ENCODE measurements at places on chromosomes 4 and X.

DNA sequence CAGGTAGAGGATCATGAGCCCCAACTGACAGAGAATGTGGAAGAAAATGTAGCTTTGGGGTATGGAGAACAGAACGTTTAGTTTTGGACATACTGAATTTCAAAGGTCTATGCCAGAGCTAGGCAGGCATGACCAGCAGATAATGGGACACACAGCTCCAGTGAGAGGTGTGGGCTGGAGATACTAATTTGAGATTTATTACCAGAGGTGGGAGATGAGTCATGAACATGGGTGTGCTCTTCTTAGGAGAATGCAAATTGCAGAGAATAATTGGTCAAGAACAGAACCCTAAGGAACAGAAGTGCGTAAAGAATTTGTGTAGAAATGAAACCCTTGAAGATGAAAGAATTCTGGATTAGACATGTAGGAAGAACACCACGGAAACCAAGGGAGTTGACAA, 125.2 kb downstream of the PACRGL start:
- DNase-seq, result no peak

- DNase-seq, result no peak
Measured at GRCh38 chrX:109351557-109351956, 130.3 kb downstream of the GUCY2F start.

DNA sequence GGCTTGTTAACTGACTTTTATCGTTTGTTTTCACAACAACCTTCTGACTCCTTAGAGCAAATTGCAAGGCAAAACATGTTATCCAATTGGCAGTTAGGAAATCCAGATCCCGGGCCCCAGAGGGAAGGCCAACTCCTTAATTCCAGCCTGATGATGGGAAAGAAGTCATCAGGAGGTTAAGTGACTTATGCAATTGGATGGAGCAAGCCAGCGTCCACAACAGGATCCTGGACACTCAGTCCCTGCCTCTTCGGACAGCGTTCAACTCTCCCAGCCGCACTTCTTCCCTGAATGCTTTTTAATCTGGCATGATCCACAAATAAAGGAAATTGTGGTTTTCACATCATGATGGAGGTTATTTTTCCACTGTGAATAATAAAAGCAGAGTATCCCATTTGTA, 310.1 kb downstream of the RAB28 start:
- DNase-seq, result no peak

GRCh38 chr4:116627545-116627944, 457.8 kb downstream of the TRAM1L1 start:
- no peak for DNase-seq

- DNase-seq, result no peak
Measured at GRCh38 chrX:136205882-136206380, 45.3 kb downstream of the MAP7D3 start.

GRCh38 chr4:77154065-77154464, 2.9 kb upstream of the CCNG2 start:
- no peak for DNase-seq

GRCh38 chrX:154355094-154355775, 19.2 kb downstream of the FLNA start:
- DNase-seq, result no peak

- DNase-seq, result no peak
Measured at GRCh38 chr4:82810176-82810575, 11.6 kb upstream of the SCD5 start.

DNA sequence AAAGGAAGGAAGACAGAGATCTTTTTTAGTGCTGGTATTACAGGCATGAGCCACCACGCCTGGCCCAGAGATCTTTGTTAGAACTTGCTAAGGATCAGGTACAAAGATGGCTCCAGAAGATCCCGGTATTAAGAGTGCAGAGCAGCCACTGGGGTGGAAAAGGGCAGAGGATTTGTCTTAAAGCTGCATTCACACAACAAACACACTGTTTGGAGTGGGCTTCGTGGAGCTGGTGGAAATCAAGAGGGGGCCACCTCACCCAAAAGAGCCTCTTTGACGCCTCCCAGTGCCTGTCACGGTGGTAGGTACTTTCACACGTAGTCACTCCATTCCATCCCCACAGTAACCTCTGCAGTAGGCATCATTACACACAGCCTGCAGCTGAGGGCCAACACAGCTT, 13.3 kb downstream of the HELT start:
- DNase-seq, result no peak

GRCh38 chr4:47038263-47038662, 6.9 kb downstream of the GABRB1 start:
- no peak for DNase-seq

DNA sequence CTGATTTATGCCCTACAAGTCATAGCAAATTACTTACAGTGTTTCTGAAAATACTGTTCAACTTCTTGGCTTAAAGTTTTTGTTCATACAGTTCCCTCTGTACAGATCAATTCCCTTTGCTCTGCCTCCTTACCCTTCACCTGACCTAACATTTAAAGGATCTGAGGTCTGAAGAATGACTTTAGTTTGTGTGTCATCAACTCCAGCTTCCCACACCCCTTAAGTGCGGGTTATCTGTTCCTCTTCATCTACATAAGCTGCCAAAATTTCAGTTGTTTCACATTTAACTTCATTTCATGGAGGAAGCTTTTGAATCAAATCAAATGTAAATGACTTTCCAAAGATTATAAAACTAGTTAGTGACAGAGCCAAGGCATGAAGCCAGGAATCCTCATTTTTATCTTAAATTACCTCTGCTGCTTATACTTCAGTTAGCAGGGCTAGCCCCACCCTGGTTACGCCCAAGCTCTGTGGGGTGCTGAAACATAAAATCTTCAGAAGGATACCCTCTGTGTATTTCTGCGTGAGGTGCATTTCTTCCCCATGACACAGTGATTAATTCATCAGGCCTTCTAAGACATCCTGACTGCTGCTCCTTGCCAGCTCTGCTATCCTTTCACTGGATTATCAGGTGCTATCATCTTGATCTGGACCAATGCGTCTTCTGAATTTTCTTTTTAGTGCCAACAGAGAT, 16.5 kb downstream of the CXCL1 start:
- DNase-seq, result no peak

- DNase-seq, result no peak
Measured at GRCh38 chr4:70570796-70571195, 21.3 kb upstream of the AMBN start.

GRCh38 chr4:174593701-174594100, 71.4 kb upstream of the HPGD start:
- no peak for DNase-seq

GRCh38 chr4:87118421-87118820, 102.0 kb downstream of the KLHL8 start:
- no peak for DNase-seq

DNA sequence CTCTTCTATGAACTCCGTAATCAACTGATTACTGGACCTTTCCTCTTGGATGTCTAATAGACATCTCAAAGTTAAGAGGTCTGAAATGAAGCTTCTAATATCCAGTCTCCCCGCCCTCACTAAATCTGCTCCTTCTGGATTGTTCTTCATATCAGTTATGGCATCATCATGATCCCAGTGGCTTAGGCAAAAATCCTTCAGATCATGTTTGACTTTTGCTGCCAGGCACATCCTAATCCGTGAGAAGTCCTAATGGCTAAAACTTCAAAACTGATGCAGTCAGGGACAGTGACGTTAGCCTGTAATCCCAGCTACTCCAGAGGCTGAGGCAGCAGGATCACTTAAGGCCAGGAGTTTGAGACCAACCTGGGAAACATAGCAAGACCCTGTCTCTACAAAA, 55.1 kb upstream of the GUCY1A1 start:
- no peak for DNase-seq

DNA sequence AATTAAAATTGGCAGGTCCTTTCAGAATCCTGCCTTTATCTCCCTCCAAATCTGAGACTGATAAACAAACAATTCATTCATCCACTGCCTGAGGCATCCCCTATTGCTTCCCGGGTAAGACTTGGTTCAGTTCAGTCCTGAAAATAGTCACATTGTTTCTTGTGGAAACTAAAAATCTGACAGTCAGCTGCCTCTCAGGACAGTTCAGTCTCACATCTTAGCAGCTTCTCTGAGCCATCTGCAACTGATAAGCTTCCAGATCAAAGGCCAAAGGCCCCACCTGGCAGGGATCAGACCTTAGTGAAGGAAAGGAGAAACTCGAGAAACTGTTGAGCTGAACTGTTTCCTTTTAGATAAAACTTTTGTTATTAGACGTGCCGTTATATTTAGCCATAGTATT, 264.5 kb downstream of the IL15 start:
- no peak for DNase-seq

GRCh38 chr4:41360214-41360920, 103.6 kb downstream of the UCHL1 start:
- peak; percentile 90 for DNase-seq

- no peak for DNase-seq
Measured at GRCh38 chr4:7540206-7540605, 105.5 kb upstream of the PSAPL1 start.

- peak; percentile 74 for DNase-seq
Measured at GRCh38 chr4:7872264-7872771, 67.3 kb downstream of the AFAP1 start.

- DNase-seq, result no peak
Measured at GRCh38 chr4:10534820-10535219, 77.6 kb upstream of the ZNF518B start.

GRCh38 chr4:36737691-36738090, 456.3 kb downstream of the DTHD1 start:
- DNase-seq, result no peak

- DNase-seq, result no peak
Measured at GRCh38 chr4:74173321-74173720, 15.4 kb downstream of the MTHFD2L start.

GRCh38 chr4:104763554-104764222, 269.0 kb upstream of the CXXC4 start:
- no peak for DNase-seq

DNA sequence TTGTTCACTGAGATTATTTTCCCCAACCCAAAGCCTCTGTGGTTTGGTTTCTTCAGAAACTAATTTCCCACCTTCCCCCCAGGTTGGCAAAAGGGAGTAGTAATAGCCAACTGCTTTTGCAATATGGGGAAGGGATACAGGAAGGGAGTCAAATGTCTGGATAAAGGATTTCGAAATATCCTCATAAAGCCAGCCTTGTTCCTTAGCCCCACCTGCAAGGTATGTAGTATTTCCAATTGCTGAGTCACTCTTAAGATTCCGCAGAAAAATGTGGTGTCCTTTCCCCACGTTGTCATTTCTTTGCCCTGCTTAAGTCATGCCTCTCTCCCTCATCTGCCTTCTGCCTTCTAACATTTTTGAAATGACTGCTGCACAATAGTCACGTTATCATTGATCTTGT, 138.8 kb upstream of the DCAF8L1 start:
- no peak for DNase-seq

DNA sequence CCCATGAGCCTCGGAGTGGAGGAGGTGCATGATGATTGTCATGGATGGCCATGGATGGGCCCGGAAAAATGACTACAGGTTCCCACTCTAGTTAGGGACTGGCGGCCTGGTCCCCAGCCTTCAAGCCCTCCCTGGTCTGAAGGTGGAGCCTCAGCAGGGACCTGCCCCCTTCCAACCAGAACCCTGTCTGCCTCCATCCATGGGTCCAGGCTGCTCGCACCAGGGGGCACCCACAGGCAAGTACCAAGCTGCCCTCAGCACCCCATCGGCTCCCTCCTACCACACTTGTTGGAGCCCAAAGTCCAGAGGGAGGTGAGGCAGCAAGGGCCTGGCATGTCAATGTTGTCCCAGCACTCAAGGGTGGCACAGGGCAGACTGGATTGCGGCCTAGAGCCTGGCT, 2468.6 kb downstream of the PCDH7 start:
- no peak for DNase-seq

DNA sequence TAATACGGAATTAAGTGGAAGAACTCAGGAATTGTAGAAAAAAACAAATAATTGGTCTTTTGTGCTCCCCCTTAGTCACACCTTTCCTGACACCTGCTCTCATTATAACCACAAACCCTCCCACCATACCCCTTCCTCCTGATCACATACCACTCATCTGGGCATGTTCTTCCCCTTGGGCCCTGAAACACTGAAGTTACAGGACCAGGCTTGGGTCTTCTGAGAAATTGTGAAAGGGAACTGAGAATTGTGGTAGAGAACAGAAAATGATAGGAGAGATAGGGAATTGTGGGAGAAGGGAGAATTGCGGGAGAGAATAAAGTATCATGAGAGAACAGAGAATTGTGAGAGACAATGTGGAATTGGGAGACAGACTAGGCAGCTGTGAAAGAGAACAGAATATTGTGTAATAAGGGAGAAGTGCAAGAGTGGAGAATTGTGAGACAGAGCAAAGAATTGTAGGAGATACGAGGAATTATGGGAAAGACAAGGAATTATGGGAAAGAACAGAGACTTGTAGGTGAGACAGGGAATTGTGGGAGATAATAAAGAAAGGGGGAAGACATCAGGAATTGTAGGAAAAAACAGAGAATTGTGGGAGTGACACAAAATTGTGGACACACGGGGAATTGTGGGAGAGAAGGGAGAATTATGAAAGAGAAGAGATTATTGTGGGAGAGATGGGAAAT, 2.7 kb upstream of the HCCS start:
- DNase-seq, result no peak

DNA sequence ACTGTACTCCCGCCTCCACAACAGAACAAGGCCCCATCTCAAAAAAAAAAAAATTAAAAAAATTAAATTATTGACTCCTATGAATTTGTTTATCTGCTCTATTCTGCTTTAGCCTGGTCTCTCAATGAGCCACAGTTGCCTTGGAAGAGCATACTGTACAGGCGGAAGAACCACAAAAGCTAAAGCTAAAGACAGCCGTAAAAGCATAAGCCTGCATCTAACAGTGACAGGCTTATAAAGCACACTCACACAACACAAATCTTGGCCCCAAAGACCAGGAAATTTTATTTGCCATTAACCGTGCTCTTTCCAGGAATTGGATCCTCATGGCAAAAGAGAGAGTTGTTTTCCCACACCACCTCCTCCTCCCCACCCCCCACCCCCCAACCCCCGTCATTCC, 53.5 kb upstream of the KLF3 start:
- DNase-seq, result no peak

DNA sequence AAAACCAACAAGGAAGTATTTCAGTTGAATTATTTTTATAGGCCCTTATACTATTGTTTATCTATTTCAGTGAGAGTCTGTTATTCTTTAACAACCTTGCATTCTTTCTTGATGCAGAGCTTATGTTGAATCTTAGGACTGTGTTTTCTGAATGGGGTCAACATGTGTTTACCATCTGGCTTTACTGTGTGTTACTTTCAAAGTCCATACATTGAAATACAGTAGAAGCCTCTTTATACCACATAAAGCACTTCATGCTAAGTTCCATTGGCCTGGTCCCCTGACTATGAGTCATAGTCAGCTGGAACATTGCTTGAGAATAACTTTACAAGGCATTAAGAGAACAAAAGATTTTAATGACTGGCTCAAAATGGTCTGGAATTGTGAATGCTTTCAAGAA, 152.6 kb downstream of the GASK1B start:
- peak; percentile 40 for DNase-seq

- peak; percentile 44 for DNase-seq
Measured at GRCh38 chr4:47686294-47686872, 151.5 kb downstream of the CORIN start.

DNA sequence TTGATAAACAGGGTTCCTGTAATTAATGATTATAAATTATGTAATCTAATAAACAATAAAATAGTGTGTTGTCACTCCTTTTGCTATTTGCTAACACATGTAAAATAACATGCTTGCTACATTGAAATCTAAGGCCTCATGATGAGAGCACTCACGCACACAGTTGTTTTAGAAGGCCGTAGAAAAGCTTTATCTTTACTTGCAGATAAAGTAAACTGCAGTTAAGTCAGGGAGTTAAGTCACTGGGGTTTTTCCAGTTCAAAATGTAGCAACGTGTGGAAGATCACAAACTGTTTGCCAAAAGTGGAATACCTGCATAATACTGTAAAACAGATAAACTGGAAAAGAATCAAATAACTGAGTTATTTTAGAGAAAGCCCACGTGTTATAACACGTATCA, 187.3 kb upstream of the PACRGL start:
- no peak for DNase-seq

- no peak for DNase-seq
Measured at GRCh38 chr4:108813261-108813660, 50.4 kb upstream of the ETNPPL start.

All from GM03348 (cell line).